RPMI8226 (cell line): ENCODE measurements at places on chromosomes 7 and 10.

- DNase-seq: no peak
These were observed 18.9 kb upstream of the YAE1 start for GRCh38 chr7:39547336-39547735.

- DNase-seq: no peak
These were observed 200.3 kb upstream of the PPP2R2D start for GRCh38 chr10:131700506-131700905.

GRCh38 chr7:20594023-20594422 lies 21.4 kb upstream of the ABCB5 start:
- DNase-seq: no peak

GRCh38 chr10:76576276-76576962 lies 1061.2 kb downstream of the KCNMA1 start:
- DNase-seq: no peak

GRCh38 chr10:2927958-2928840 lies 139.1 kb upstream of the PFKP start:
- DNase-seq: peak; percentile 82

GRCh38 chr7:47787249-47788069 lies 160.8 kb downstream of the PKD1L1 start:
- no peak for DNase-seq

- DNase-seq: peak; percentile 18
These were observed 620 bp downstream of the SLK start for GRCh38 chr10:103967448-103968071.

GRCh38 chr10:78375854-78376785 lies 342.5 kb downstream of the RPS24 start:
- DNase-seq: no peak

DNA sequence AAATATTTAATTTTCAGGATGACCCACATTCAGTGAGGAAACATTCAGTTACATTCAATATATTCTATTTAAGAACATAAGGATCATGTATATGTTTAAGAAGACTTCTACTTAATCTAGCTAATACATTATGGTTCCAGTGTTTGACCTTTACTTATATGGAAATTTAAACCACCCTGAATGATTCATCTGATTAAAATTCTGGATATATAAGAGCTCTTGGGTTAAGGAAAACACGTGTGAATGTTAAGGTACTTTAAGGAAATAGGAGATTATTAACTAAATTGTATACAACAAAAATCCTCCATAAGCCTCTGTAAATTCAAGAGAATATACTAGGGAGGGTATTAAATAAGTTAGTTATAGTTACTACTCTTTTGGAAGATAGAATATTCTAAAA lies 40.9 kb downstream of the HDAC9 start:
- no peak for DNase-seq

- DNase-seq: no peak
These were observed 26.0 kb downstream of the RBM17 start for GRCh38 chr10:6114805-6115341.

- DNase-seq: no peak
These were observed 57.0 kb downstream of the HIPK2 start for GRCh38 chr7:139720705-139721231.

DNA sequence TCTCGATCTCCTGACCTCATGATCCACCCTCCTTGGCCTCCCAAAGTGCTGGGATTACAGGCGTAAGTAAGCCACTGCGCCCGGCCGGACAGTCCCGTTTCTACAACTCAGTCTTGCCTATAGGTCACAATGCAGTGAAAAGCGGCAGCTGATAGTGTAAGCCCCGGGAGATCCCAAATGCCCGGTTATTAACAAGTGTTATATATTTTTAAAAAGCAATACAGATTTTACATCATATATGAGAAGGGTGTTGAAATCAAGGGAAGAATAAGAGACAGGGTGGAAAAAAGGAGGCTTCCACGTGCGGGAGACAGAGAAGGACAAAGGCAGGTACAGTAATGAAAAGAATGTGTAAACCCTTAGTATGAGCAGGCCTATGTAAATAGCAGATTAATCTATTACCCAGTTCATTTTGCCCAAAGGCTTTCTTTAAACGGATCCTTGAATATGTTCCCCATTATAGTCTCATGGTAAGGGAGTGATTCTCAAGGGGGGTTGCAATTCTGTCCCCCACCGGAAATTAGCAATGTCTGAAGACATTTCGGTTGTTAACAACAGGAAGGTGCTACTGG lies 170.8 kb downstream of the PDE1C start:
- DNase-seq: no peak

DNA sequence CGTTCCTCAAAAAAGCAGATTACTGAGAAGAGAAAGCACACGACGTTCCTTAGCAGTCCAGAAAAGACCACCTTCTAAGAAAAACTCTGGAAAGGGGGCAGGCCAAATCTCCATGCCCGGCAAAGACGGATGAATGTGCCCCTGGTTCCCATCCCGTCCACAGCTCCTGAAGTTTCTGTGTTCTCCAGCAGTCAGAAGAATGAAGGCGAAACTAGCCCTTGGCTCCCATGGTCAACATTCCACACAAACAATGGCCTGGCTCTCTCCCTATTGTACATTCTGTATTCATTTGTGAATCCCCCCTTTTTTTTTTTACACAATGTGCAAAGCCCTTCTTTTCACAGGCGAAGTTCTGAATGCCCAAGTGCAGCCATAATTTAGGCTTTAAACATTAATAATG lies 5.3 kb downstream of the CTBP2 start:
- DNase-seq: no peak

- peak; percentile 49 for DNase-seq
These were observed 8.4 kb upstream of the RBM28 start for GRCh38 chr7:128352153-128352537.

- DNase-seq: no peak
These were observed 3.1 kb upstream of the PTPRE start for GRCh38 chr10:127903789-127904188.

DNA sequence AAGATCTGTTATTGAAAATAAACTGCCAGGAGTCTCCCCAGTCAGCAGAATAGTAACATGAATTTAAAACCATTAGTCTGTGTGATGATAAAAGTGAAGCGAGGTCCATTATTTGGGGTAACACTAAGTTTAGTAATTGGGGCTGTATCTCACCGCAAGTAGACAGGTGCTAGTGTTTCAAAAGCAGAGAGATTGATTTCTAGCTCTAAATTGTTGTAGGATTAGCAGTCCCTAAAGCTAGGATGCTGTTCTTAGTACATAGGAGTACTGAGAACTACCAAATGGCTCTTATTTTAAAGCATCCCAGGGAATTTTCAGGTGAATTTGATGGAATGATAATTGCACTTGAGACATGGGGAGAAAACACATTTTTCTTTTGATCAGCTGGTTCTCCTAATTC lies 70.5 kb downstream of the CPED1 start:
- no peak for DNase-seq

- no peak for DNase-seq
These were observed 910.6 kb downstream of the KCNMA1 start for GRCh38 chr10:76727038-76727437.

DNA sequence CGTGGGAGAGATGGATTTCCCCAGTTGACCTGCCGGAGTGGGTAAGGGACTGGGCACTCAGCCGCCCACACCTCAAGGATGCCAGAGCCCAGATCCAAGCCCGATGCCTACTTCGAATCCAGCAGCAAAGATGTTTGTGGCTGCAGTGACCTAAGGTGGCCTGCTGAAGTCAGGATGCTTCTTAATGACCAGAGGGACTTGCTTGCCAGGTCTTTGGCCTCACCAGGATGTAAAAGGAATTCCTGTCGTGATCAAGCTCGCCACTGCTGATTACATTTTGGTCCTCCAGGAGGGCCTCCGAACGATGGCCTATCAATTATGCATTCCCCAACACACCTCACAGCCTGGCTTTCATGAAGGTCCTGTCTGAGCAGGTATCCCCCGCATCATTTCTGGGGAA lies 349.5 kb upstream of the ZMIZ1 start:
- DNase-seq: no peak

DNA sequence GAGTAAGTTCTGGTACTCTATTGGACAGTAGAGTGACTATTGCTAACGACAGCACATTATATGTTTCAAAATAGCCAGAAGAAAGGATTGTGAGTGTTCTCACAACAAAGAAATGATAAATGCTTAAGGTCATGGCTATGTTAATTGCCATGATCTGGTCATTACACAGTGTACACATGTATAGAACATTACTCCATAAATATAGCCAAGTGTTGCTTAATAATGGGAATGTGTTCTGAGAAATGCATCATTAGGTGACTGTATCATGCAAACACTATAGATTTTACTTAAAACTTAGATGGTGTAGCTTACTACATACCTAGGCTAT lies 19.6 kb downstream of the EPC1 start:
- no peak for DNase-seq

DNA sequence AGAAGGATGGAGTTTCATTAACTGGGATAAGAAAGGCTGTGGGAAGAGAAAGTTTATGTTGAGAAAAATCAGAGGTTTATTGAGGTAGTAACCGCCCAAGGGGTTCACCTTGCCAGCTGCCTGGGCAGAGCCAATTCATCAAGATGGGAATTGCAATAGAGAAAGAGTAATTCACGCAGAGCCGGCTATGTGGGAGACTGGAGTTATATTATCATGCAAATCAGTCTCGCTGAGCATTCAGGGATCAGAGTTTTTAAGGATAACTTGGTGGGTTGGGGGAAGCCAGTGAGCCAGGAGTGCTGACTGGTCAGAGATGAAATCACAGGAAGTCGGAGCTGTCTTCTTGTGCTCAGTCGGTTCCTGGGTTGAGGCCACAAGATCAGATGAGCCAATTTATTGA lies 70.6 kb downstream of the MALRD1 start:
- no peak for DNase-seq

- DNase-seq: peak; percentile 60
These were observed 9.4 kb downstream of the SH3PXD2A start for GRCh38 chr10:103845972-103846371.

- no peak for DNase-seq
These were observed 53.8 kb upstream of the SEC61G start for GRCh38 chr7:54812756-54813322.
